Anterior cingulate cortex (tissue), 58 donors: ENCODE measurements at places on chromosomes 16 and 17.

- no peak for DNase-seq
Measured at GRCh38 chr17:31673076-31673475, 186.0 kb downstream of the COPRS start.

DNA sequence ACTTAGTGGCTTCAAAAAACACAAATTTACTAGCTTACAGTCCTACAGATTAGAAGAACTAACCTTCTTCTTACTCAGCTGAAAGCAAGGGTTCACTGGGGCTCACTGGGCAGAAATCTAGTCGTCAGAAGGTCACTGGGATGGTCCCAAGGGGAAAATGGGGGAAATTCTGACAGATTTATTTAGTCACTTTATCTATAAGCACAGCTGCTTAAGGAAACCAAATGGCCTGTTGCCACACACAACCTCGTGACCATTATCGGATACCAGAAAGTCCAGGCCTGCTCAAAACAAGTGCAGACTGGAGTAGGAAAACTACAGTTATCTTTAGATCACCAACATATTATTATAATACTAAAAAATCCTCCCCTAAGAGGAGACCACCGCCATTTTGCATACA lies 374.6 kb upstream of the ASIC2 start:
- no peak for DNase-seq

DNA sequence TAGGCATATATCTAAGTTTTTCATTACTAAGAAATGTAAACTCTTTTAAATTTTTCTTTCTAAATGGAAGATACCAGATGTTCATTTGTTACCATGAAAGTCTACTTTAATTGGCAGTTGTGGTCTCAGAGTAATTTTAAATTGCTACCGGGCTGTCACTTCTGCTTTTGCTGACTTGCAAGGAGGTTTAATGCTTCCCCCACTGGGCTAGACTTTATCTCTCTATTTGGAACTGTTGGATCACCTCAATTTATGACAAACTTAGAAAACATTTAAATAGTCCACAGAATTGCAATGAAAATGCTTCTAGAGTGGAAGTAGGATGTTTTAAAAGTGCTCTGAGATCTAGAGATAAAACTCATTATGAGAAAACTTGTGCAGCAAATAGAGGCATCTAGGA lies 479.8 kb upstream of the GOT2 start:
- DNase-seq = no peak

- no peak for DNase-seq
Measured at GRCh38 chr17:76645481-76645880, 1.9 kb upstream of the ST6GALNAC1 start.

DNA sequence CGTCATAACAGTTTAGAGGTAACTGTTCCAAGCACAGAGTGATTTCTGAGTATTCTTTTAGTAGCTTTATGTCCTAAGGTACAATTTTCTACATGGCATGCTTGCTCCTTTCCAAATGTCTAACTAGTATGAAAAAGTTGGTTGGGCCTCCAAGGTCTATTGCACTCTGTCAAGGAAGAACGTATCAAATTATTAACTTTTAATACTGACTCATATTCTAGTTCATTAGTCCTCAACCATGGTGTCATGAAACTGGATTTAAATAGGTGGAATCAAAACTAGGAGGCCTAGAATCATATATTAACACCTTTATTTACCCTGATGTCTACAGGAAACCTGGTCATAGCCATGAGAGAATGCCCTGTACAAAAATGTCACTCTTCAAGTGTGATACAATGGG lies 61.4 kb downstream of the STH start:
- DNase-seq = no peak

- no peak for DNase-seq
Measured at GRCh38 chr17:16259926-16260325, 42.9 kb downstream of the PIGL start.

- no peak for DNase-seq
Measured at GRCh38 chr16:58938811-58939210, 204.7 kb upstream of the GOT2 start.

DNA sequence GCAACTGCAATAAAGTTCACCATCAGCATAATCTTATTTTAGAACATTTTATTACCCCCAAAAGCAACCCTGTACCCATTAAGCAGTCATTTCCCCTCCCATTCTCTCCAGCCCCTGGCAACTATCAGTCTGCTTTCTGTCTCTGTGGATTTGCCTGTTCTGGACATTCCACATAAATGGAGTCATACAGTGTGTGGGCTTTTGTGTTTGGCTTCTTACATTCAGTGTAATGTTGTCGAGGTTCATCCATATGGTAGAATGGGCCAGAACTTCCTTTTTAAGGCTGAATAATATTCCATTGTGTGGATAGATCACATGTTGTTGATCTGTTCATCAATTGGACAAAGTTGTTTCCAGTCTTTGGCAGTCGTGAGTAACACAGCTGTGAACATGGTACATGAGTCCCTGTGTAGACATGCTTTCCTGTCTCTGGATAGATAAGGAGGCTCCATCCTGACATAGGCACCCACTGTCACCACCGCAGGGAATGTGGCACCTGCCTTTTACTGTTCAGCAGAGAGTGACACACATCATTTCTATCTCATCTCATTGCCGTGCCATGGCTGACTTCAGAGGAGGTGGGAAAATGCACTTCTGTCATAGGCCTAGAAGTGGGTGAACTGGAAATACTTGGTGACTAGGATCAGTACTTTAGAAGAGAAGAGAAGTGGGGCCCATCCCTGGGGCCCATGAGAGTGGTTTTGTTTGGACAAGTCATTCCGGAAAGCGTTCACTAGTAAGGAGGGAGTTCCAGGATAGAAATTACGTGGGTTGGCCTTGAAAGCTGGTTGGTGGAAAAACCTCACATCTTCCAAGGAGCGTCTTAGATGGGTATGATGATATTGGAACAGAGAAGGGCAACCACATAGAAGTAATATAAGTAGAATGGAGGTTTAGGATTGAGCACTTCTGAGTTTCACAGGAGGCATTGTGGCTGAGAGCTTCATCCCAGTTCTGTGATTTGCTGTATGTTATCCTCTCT lies 25.8 kb downstream of the EPN2 start:
- no peak for DNase-seq

DNA sequence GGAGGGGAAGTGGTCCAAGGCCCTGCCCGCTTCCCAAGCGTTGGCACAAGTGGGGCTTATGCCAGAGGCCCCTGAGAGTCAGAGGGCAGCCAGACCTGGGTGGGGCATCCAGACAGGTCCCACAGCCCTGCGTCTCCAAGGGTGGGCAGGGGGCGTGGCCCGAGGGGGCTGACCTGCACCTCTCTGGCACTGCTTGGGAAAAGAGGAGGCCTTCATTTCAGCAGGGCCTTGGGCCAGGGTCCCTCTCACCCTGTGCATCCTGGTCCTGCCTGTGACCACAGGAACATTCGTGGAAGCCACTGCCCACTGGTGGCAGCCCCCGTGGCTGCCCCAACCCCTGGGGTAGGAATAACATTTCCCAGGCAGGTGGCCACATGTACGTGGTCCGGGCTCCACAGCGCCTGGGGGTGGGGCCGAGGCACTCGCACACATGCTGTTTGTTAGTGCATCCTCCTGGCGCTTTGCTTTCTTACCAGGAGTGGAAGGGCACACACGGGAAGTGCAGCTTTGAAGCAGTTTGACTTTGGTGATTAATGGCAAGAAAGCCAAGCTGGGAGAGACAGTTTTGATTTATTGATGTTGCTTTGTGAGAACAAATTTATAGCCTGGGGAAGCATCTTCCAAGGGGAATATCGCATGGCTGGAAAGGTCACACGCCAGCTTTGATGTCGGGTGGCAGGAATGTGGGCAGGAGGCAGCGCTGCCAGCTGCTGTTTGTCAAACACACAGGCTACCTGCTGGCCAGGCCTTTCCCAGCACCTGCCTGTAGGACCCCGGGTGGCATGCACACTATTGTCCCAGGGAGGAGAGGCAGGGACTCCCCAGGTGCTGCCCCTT lies 4.3 kb downstream of the CENPX start:
- no peak for DNase-seq

GRCh38 chr16:10941127-10941933 lies 938 bp downstream of the DEXI start:
- DNase-seq = no peak

DNA sequence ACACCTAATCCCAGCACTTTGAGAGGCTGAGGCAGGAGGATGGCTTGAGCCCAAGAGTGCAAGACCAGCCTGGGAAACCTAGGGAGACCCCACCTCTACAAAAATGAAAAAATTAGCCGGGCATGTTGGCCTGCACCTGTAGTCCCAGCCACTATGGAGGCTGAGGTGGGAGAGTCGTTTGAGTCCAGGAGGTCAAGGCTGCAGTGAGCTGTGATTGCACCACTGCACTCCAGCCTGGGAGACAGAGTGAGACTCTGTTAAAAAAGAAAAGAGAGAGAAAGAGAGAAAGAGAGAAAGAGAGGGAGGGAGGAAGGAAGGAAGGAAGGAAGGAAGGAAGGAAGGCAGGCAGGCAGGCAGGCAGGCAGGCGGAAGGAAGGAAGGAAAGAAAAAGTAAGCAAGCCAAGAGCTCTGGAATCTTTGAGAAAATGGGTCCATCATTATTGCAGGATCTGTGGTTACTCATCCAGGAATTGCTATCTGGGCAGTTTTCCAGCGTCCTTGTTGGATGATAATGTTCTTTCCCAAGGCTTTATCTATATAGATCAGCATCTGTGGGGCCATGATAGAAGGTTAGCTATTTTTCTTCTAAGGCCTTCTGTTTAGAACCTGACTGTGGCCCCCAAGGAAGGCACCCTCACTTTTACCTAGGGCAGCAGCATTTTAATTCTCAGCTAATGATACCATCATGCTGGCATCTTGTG lies 533.2 kb upstream of the CDH5 start:
- DNase-seq = no peak

- DNase-seq = no peak
Measured at GRCh38 chr17:77634710-77635109, 323.8 kb upstream of the TNRC6C start.

GRCh38 chr16:9232102-9232770 lies 140.8 kb downstream of the HAPSTR1 start:
- no peak for DNase-seq

GRCh38 chr17:56822725-56823124 lies 11.0 kb downstream of the C17orf67 start:
- no peak for DNase-seq

GRCh38 chr17:69783865-69784264 lies 291.2 kb upstream of the KCNJ16 start:
- DNase-seq = no peak

DNA sequence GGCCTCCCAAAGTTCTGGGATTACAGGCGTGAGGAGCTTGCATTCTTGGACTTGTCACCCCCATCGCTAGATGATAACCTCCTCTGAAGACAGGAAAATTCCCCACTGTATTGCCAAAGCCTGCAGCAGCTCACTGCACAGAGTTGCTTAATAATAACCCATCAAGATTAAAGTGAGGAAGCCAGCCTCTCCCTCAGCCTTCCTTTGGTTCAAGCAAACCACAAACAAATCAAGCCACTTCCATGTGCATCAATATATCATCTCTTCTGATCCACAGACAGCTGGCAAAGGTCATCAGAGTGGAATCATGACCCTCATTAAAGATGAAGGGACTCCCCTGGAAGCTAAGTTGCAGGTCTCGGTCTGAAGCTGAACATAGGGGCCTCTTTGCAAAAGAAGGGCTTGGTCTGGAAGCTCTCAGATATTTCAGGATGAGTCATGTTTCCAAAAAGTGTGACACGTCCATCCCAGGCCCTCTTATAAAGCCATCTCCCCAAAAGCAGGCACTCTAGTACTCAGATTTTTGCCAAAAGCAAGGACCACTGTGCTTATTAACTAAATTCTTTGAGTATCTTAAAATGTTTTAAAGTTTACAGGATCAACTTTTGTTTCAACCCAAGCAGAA lies 4.8 kb downstream of the EMP2 start:
- no peak for DNase-seq

GRCh38 chr16:8320131-8320530 lies 270.2 kb downstream of the TMEM114 start:
- DNase-seq = no peak

- DNase-seq = no peak
Measured at GRCh38 chr17:19343671-19344151, 18.8 kb downstream of the B9D1 start.

GRCh38 chr16:54679531-54679930 lies 251.1 kb upstream of the IRX5 start:
- no peak for DNase-seq

- no peak for DNase-seq
Measured at GRCh38 chr17:38984666-38985065, 17.5 kb upstream of the FBXO47 start.

DNA sequence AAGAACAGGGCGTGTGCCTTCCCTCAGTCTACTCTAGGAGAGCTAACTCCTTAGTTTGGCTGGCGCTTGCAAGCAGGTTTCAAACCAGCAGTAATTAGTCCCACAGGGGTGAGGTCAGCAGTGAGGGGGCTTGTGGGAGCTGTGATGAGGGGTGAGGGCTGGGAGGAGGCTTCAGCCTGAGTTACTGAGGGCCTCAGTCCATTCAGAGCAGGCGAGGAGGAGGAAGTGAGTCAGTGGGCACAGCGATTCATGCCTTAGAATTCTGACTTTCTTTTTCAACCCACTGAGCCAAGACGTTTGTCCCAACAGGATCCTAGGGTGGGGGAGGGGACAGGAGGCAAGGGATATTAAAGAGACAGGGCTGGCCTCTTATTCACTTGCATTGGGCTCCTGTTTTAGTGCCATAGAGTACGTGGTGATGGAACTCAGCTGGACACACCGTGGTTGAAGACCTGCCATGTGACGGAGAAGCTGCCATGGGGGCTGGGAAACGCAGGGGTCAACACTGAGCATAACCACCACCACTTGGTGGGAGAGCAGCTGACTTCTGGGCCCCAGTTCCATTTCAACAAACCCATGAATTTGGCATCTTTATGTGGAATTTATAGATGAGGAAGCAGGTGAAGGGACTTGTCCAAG lies 8.3 kb upstream of the ITGA3 start:
- DNase-seq = no peak

DNA sequence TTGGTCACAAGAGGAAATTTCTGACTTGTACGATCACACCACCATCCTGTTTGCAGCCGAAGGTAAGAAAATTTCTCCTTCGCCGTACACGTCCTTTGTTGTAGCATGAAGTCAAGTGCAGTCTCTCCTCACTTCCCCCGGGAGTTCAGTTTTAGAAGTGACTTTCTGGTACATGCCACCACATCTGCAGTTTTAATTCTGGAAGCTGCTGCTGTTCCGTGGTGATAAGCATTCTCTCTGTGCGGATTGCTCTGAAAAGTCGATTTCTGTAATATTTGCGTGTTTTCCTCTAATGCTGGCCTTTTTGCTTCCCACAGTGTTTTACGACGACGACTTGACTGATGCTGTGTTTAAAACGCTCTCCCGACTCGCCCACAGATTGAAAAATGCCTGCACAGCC lies 20.6 kb downstream of the METTL22 start:
- DNase-seq = no peak

DNA sequence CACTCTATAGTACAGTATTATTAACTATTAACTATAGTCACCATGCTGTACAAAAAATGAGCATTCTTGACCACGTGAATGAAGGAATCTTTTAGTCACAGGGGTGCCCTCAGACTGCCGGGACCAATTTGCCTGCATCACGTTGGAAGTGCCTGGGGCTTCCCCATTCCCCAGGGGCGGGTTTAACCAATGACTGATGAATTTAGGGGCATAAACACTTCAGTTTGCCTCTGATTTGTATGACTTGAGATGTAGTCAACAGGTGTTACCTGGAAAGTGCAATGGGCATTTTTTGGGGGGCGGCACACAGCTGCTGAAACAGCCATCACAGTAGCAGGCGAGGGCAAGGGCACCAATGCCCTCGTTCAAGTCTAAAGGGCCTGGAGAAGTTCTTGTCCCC lies 8.7 kb upstream of the PYY start:
- DNase-seq = no peak

GRCh38 chr16:17070882-17071592 lies 399.7 kb downstream of the XYLT1 start:
- peak; percentile 52 for DNase-seq

- no peak for DNase-seq
Measured at GRCh38 chr16:4389051-4389955, 17.7 kb downstream of the VASN start.
